ENCODE measurements at places on chromosomes 5 and 9.

- DNase-seq, result no peak
These were observed 361.1 kb upstream of the NUDT12 start for GRCh38 chr5:103923616-103924168.

DNA sequence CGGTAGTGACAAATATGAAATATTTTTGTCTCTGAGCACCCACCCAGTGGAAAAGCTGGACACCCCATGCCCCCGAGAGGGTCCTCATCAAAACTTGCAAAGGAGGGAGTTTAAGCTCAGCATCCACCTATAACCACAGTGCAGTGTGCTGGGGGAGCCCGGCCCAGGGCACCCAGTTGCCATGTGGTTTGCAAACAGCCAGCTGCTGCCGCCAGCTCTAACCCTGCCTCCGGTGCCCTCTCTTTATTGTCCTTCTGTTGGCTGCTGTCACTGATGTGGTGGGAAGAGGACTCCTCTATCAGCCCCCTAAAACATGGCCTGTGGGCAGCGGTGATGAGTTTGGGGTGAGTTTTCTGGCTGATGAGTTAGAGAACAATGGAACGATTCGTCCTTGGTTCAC lies 160.9 kb upstream of the MVB12B start:
- DNase-seq, result no peak

DNA sequence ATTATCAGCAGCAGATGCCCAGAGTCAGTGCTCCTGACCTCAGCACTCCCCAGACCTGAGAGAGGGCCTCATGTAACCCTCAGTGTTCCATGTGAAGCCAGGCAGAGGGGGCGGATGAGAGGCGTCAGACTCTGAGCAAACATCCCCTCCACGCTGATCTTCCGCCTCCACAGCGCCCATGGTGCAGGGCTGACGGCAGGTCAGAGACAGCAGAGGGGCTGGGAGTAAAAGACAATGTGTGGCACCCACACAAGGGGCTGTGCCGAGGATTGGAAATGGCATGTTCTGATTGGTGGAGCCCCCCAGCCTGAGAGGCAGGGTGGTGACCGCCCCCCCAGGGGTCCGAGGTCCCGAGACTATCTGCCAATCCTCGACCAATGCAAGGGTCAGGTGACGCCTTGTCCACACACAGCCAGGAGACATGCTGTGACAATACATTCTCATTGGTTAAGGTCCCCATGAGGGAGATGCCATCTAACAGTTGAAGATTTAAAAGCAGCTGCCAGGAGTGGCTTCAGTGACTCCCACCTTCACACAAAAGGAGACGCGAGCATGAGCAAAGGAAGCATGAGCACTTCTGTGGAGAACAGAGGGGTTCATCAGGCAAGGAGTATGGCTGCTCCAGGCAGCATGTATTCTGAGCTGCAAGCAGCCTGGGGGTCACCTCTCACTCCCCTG lies 19.3 kb upstream of the SLC25A51 start:
- DNase-seq, result no peak

GRCh38 chr5:52895075-52895474 lies 94.1 kb upstream of the ITGA2 start:
- no peak for DNase-seq

DNA sequence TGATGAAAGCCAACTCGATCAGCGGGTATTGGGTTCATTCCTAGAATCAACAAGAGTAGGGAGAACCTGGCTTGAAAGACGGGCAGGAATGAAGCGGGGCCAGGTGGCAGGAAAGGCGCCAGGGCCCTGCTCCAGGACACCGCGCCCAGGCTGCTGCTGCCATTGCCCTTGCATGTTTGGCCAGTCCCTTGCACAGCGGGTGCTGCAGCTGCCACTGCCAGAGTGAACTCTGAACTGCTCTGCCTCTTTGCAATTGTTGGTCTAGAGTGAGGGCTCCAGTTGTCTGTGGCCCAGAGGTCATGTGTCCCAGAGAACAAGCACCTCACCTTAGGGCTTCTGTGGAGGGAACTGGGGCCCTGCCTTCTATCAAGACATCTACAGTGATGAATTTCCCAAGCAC lies 24.0 kb upstream of the CARTPT start:
- DNase-seq, result no peak

DNA sequence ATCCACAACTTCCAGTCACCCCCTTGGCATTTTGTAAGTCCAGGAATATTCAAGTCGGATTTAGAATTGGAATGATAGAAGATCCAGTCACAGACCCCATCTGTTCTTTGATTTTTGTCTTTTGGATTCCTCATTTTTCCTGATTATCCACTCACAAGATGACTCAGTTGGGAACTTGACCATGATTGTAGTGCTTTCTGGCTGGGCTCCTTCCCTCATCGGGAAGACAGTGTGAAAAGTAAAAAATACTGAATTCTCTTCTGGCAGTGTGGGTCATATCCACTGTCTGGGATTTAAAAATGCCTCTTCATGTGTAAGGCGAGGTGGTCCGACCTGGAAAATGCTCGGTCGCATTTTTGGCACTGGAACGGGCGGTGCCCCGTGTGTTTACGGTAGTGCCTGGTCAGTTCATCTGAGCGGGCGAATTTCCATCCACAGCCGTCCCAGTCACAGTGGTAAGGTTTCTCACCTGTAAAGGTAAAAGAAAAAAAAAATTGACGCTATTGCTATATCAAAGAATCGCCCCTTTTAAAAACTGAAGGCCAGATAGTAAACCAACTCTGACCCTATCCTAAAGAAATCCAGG lies 4.0 kb downstream of the KLF4 start:
- no peak for DNase-seq

DNA sequence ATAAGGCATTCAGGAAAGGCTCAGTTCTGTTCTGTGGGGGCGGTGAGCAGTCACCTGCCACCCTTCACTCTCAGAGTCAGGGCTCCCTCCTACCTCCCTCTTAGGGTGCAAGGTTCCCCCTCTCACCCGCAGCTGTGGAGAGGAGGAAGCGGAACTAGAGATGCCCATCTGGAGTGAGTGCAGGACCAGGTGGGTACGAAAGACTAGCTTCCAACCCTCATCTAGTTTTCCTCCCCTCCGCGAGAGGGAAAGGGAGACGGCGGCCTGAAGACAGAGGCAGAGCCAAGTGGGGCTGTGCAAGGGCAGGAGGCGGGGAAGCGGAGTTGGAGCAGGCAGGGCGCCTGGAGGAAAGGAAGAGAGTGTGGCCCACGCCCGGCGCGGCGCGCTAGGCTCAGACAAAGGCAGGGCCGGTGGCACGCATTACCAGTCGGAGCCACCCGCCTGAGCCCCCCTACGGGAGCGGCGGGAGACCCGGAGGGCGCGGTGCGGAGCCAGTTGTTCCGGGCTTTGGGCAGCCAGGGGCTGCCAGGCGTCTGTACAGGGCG lies 7.3 kb downstream of the PRR7 start:
- DNase-seq, result no peak

GRCh38 chr5:83104021-83104420 lies 26.7 kb downstream of the XRCC4 start:
- no peak for DNase-seq

DNA sequence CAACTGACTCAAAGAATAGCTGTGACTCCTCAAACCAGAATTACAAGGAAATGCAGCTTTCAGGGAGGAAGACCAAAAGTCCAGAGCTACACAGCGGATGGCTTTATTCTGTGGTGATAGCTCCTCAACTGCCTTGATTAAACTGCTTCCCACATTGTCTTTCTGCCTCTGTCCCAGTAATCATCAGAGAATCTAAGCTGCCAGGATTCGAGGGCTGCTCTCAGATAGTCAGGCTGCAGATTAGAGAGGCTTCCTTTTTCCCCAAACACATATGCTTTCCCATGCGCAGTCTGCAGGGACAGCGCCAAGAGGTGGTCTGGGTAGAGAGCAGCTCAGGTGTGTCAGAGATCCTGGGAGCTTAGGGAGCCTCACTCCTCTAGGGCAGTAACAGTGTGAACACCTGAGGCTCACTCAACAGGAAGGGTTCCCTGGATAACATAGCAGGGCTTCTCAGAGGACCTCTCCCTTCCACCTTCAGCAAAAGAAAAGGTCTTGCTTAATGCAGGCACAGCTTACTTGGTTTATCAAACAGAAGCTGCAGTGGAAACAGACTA lies 439.9 kb upstream of the TLE4 start:
- DNase-seq, result no peak

- DNase-seq, result no peak
These were observed 849.8 kb upstream of the CDH6 start for GRCh38 chr5:30343707-30344106.

- DNase-seq, result no peak
These were observed 31.6 kb downstream of the LMNB1 start for GRCh38 chr5:126808521-126808988.

DNA sequence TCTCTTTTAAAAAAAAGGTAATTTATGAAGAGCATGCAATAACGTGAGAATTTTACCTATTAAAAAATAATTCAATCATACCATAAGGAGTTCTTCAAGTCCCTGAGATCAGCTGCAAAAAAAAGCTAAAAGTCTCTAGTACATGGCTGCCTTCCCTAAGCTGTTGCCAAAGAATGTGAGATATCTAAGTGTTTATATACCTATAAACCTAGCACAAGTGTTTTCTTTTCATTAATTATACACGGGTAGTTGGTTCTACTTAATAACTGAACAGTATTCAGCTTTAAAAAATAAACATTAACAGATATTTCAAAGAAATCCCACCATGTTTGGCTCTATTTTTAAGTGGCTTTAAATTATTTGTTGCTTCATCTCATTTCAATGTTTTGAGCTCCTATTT lies 25.9 kb downstream of the FNBP1 start:
- no peak for DNase-seq

DNA sequence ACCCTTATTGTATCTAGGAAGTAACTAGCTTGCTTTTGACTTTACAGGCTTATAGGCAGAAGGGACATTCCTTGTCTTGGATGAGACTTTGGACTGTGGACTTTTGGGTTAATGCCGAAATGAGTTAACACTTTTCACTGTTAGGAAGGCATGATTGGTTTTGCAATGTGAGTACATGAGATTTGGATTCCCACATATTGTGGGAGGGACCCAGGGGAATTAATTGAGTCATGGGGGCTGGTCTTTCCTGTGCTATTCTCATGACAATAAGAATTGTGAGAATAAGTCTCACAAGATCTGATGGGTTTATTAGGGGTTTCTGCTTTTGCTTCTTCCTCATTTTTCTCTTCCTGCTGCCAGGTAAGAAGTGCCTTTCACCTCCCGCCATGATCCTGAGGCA lies 417.5 kb downstream of the HINT1 start:
- DNase-seq, result no peak

DNA sequence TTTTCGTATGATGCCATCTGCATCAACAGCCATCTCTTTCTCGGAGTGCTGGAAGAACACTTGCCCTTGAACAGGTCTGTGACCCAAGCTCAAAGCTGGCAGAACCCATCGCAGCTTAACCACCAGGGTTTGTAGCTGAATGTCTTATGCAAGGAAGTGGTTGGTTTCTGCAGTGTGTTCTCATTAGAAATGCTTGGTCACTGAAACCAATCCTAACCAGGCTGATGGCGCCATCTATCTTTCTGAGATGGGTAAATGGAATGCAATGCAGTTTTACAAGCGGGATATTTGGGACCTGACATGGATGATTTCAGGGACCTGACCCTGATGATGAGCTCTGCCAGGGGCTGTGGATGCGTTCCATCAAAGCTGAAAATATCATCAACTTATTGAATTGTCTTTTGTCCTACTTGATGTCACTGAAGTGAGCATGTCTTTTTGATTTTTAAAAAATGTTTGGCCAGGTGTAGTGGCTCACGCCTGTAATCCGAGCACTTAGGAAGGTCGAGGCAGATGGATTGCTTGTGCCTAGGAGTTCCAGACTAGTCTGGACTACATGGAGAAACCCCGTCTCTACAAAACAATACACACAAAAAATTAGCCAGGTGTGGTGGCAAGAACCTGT lies 28.7 kb downstream of the DMRT3 start:
- DNase-seq, result no peak

DNA sequence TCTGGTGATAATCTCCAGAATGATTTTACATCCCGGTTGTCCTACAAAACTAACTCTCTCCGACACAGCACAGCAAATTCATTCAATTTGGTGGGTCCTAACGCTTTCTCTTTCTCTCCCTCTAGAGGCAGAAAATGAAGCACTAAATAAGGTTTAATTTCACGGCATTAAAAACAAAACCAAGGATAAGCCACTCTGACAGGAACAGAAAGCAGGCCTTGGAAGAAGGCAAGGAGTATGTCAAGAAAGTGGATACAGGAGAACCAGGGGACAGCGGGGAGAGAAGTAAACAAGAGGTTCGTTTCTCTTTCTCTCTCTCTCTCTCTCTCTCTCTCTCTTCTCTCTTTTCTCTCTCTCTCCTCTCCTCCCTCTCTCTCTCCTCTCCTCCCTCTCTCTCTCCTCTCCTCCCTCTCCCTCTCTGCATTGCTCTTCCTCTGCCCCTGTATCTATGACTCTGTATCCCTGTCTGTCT lies 49.8 kb downstream of the EBF1 start:
- no peak for DNase-seq

- DNase-seq, result no peak
These were observed 32.5 kb downstream of the TENT4A start for GRCh38 chr5:6745706-6746222.

DNA sequence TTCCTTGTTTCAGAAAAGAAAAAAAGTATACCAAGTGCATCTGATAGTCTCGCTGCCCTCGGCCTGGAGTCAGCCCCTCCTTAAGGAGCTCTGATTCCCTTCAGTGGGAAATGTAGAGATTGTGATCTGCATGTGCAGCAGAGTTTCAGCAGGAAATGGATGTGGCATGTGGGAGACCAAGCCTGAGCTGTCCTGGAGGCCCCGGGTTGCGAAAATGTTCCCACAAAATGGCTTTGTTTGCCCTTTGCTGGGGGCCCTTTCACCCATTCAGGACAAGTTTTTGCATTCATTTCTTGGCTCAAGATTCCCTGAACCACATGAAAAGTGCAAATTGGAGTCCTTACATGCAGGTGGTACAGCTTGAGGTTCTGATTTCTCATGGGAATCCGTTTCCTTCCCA lies 230.9 kb downstream of the GADD45G start:
- DNase-seq, result no peak

- no peak for DNase-seq
These were observed 433.1 kb upstream of the CDH18 start for GRCh38 chr5:20420991-20421595.

DNA sequence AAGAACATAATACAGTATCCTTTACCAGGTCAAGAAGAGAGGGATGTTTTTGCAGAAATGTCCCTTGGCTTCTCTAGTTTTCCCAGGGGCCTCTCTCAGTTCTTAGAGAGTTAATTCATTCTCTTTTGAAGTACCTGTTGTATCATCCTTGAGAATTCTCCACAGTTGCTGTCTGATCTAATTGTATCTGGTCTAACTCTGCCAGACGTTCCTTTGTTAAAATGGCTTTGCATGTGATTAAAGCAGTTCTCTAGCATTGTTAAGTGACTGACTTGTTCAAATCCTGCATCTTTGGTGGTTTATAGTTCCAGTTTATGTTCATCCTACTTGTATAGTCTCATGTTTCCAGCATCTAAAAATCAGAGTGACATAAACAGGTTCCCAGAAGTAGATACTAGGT lies 65.0 kb downstream of the KIAA1958 start:
- DNase-seq, result no peak

- DNase-seq, result no peak
These were observed 18.6 kb downstream of the ZNF622 start for GRCh38 chr5:16446993-16447392.

Measured in activated gamma-delta T cell treated with anti-CD3 and anti-CD28 coated beads, Interleukin-2, amount 50 U/mL, for 16 hours (primary cell).